ENCODE measurements at places on chromosomes 3 and 15. TPM values are rescaled to one million over a fixed set of nuclear protein-coding genes. Genes with fewer than 3 reads are reported as not detected.

DNA sequence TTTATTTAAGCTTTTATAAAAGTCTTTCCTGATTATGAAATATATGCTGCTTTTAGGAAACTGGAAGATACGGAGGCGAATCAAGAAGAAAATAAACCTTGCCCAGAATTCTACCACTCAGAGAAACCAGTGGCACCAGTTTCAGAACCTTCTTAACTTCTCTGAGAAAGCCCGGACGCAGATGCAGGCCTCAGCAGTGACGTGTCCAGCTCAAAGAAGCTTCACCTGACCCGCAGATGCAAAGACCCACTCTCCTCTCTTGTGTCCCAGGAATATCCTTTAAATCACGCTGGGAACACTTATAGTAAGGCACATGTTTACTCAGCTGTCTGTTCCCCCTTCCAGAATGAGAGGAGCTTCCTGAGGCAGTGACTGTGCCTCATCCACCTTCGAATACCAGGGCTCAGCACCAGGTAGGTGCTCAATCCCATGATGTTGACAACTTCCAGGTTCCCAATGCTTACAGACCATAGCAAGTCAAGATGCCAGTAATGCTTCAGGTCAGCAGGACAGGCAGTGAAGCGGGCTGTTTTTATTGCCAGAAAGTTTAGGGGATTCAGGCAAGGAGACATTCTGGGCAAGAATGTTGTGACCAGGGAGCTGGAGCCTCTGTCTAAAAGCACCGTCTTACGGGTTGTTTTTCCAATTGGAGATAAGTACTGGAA lies 39.9 kb upstream of the LDHAL6B start:
- DNase-seq, result no peak

- no peak for DNase-seq
These were observed 1505.7 kb upstream of the CADM2 start for GRCh38 chr3:83453056-83453455.

CADM2 gene
- 1.7 TPM for total RNA-seq

- DNase-seq, result no peak
These were observed 29.0 kb downstream of the CD80 start for GRCh38 chr3:119530456-119530855.

GRCh38 chr3:183006396-183007002 lies 26.2 kb upstream of the DCUN1D1 start:
- DNase-seq, result no peak

- DNase-seq, result no peak
These were observed 56.5 kb downstream of the GHSR start for GRCh38 chr3:172391592-172392302.

DNAH12 gene
- not detected for total RNA-seq

- DNase-seq, result no peak
These were observed 147.0 kb downstream of the GREM1 start for GRCh38 chr15:32864841-32865240.

- DNase-seq, result no peak
These were observed 227.7 kb downstream of the ADAMTS17 start for GRCh38 chr15:100114100-100114499.

GRCh38 chr3:101179637-101180036 lies 140.7 kb downstream of the IMPG2 start:
- no peak for DNase-seq
